ENCODE measurements at places on chromosomes 6 and 20.

DNA sequence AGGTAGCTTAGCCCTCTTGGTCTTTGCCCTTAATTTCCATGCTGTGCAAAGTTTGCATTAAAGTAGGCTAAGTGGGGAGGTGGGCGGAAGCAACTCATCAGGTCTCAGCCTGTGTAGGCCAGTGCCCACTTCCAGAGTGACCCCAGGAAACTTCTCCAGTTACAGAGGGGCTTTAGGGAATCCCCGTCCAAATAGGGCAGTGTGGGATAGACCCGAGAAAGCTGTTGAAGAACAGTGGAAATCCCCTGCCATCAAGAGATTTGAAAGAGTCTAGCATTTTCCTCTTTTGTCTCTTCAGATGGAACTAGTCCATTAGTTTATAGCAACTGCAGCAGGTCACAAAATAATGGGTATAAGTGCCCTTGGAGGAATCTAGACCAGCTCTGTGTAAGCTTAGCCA, 20.2 kb downstream of the SF3B5 start:
- DNase-seq = no peak

DNA sequence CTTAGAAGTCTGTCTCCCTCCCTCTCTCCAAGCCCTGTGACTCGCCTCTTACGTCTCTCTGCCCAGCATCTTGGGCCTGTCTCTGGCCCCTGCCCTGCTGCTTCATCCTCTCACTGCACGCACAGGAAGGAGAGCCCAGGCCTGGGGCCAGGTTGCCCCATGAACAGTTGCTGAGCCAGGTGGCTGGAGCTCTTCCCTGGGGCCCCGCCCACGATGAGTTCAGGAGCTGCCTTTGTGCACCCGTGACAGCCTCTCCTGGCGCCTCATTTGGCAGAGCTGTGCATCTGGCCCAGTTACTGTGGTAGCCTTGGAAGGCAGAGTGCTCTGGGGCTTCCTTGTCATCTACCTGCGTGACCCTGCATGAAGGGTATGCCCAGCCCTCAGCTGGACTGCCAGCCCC, 44.5 kb downstream of the SLC52A3 start:
- no peak for DNase-seq

DNA sequence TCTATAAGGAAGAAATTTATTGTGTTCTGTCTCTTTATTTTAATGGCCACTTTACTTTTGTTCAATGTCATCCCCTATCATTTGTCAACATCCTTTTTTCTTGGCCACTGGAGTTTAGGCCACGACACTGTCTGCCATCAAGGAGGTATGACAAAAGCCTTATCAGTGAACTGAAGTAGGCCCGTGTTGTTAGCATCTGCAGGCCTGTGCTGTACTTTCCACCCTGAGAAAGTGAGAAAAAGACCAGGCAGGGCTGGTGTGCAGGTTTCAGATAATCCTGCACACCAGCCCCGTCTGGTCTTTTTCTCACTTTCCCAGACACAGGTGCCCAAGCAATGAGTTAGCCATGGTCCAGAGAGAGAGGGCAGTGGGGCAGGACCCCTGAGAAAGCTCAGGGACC, 57.6 kb downstream of the GOPC start:
- DNase-seq = no peak

- DNase-seq = no peak
These were observed 3.6 kb upstream of the PHF1 start for GRCh38 chr6:33407132-33407718.

- DNase-seq = no peak
These were observed 87.8 kb downstream of the LYRM4 start for GRCh38 chr6:5172897-5173474.

- DNase-seq = no peak
These were observed 68.1 kb upstream of the RNF146 start for GRCh38 chr6:127198549-127198948.

- DNase-seq = no peak
These were observed 5.6 kb downstream of the ARID1B start for GRCh38 chr6:156782691-156783320.

GRCh38 chr6:85660181-85660611, 17.5 kb upstream of the SYNCRIP start:
- no peak for DNase-seq

DNA sequence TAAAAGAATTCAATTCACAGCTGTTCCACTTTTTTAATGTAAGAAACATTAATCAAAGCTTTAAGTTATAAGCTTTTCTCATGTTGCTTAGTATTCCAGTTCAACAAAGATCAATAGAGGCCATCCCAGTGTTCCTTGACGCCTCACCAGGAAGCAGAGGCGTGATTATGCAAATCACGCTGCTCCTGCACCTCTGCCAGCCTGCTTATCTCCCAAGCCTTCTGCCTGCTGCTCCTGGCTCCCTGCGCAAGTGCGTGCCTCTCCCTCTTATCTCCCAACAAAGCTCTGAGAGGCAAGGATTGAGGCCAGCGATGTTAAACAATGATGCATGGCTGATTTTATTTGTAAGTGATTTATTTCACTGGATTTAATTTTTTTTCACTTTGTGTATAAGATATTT, 42.8 kb downstream of the INSM1 start:
- DNase-seq = no peak

DNA sequence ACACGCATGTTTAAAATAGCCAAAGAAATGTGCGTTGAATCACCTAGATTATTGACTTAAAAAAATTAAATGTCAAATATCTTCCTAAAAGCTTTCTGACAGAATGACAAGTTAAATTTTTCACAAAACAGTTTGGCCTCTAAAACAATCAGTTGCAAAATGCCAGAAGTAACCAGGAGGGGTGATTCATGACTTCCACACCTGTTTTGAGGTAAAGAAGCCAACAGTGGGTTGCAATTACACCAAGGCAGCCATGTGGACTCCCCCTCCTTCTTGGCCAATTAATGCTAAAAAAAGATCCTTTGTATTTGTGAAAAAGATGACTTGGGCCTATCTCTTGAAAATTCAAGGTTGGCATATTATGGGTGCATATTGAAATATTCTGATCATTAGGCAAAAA, 424.8 kb downstream of the CBLN4 start:
- no peak for DNase-seq

DNA sequence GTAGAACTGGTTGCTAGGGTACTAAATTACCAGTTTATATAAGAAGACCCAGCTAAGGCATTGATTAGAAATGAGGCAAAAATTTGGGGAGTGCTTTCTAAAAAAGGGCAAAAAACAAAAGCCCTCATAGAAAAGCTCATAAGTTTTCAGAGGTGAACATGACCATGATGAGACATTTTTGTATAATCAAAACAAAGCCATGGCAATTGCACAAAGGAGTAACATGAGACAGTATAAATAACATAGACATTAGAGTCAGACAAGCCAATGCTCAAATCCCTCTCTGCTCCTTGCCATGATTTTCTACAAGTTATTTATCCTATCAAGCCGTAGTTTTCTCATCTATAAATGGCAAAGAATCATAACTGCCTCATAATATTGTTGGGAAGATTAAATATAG, 112.2 kb upstream of the ADTRP start:
- no peak for DNase-seq

GRCh38 chr6:42505385-42505718, 53.6 kb upstream of the TRERF1 start:
- DNase-seq = no peak

DNA sequence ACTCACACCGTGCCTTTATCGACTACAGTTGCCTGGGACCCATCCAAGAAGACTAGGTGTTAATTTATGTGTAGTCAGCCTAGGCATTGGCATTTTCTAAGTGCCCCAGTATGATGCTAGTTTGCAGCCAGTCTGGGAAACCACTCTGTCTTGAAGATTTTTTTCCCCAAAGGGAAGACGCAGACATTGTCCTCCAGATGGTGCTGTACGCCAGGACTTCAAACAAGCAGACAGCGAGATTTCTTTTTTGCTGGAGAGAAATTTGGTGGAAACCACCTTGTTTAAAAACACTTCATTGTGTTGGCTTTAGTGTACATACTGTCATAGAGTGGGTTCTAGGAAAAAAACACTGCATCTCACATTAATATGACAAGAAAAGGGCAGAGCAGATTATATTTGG, 30.0 kb downstream of the ALDH5A1 start:
- DNase-seq = no peak

DNA sequence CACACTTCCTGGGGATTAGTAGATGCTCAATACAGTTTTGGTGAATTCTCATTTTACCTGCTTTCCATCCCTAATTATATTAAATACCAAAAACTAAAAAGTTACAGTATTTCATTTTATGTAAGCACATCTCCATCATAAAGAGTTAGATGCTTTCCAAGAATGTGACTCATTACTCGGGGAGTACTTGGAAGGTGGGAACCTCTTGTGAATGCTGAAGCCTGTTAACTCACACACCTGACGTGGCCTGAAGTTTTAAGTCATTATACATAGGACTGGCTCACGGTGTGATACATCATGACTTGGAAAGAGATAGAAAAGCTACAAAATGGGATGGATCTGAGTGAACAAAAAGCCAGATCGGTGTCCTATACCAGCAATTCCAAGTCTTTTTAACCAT, 2.2 kb upstream of the OSER1 start:
- no peak for DNase-seq

DNA sequence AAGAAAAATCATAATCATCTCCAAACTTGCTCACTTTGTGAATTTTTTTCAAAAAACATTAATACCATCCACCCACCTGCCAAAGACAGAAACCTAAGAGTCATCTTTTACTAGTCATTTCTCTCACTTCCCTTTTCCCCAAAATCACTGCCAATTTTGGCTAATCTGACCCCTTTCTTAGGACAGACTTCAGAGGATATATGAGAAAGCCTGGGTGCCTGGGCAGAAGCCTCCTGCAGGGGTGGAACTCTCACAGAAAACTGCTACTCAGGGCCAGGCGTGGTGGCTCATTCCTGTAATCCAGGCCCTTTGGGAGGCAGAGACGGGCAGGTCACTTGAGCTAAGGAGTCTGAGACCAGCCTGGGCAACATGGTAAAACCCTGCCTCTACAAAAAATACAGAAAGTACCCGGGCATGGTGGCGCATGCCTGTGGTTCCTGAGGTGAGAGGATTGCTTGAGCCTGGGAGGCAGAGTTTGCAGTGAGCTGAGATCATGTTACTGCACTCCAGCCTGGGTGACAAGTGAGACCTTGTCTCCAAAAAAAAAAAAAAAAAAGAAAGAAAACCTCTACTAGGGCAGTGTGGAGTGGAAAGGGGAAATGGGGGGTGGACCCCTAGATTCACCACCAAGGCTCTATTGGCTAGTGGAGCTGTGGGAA, 3.8 kb downstream of the DEK start:
- no peak for DNase-seq

DNA sequence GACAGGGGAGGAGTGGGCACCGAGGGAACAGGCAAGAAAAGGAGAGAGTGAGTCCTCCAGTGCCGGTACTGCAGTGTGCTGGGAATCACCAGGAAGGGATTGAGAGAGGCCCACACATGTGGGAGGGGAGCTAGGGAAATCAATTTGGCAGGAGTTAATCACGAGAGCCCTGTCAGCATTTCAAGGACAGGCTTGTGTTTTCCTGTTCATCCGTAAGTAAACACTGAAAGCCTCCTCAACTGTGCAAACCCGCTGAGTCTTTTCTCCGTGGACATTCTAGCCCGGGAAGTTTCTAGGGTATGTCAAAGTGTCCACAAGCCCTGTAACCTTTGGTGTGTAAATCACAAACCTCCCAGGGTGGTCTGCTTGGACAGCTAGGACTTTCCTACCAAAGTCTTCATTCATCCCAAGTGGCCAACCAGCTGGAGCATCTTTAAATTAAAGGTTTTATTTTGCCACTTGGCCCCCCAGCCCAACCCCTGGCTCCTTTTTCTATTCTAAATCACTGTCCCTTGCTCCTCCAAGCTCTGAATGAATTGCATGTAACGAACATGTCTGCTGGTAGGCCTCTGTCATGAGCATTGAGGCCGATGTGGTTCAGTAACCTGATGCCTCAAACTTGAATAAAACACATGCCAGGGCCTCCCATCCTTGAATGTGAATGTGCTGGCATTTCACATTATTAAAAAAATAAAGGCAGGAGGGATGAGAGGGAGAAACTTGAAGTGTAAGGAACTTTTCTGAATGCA, 149.1 kb downstream of the ZNF217 start:
- no peak for DNase-seq

DNA sequence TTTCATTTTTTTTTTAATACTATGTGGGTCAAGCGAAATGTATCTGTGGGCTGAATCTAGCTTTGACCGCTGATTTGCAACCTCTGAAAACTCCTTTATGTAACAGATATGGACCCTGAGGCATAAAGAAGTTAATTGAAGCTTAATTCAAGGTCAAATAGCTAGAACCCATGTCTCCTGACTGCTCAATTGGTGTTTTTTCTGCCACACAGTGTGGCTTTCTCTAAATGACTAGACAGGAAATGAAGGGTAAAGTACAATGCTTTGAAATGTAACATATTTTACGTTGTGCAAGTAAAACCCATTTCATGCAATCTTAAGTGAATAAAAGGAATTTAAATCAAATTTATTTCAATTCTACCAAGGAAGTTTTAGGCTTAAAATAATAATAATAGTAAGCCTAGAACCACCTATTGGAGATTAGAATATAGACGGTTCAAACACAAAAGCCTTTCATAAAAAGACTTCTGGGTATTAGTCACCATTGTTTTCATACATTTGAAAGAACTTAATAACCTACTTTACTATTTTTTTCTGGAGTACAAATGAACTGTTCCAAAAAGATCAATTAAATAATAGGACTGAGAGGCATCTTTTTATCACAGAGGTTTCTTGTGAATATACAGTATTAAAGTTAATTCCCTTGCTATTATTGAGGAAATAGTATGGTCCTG, 279.8 kb downstream of the EPHA7 start:
- no peak for DNase-seq

DNA sequence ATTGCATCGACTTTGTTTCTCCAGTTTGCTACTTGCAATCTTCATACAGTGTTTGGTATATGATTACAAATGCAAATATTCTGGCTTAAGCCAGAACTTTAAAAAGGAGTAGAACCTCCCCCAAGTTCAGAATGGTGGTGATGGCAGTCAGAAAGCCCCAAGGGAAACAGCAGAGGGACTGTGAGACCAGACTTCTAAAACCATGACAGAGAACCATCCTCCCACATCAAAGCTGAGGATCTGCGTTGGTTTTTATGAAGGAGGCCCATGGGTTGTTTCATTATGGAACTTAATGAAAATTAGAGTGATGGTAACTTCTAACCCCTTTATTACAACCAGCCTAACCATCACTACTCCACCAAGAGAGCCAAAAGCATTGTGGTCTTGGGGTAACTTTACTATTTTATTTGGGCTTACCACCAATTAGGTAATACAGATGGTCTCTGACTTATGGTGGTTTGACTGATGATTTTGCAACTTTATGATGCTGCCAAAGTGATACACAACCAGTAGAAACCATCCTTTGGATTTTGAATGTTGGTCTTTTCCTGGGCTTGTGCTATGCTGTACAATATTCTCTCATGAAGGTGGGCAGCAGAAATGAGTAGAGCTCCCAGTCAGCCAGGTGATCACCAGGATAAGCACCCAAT, 10.9 kb upstream of the MRS2 start:
- no peak for DNase-seq

Data from stimulated activated CD4-positive, alpha-beta T cell treated with anti-CD3 and anti-CD28 coated beads, Interleukin-1b, Interleukin-23, amount 100 ng/mL, for 1 hour (primary cell).